ENCODE measurements at places on chromosomes 12 and 14.

DNA sequence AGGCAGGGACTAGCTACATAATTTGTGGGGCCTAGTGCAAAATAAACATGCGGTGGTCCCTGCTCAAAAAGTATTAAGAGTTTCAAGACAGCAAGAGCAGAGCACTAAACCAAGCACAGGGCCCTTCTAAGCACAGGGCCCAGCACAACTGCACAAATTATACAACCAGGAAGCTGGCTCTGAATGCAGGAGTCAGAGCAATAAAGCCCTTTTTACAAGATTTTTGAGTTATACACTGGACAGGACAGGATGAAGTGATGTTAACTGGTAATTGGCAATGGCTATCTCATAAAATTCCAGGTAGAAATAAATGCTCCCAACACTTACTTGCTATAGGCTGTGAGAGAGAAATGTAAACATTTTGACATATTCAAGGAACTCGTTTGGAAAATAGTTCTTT is 86.2 kb upstream of the GPHB5 start:
- no peak for DNase-seq

- DNase-seq, result no peak
Observed at GRCh38 chr14:68341411-68342212, 451.3 kb downstream of the ZFP36L1 start.

DNA sequence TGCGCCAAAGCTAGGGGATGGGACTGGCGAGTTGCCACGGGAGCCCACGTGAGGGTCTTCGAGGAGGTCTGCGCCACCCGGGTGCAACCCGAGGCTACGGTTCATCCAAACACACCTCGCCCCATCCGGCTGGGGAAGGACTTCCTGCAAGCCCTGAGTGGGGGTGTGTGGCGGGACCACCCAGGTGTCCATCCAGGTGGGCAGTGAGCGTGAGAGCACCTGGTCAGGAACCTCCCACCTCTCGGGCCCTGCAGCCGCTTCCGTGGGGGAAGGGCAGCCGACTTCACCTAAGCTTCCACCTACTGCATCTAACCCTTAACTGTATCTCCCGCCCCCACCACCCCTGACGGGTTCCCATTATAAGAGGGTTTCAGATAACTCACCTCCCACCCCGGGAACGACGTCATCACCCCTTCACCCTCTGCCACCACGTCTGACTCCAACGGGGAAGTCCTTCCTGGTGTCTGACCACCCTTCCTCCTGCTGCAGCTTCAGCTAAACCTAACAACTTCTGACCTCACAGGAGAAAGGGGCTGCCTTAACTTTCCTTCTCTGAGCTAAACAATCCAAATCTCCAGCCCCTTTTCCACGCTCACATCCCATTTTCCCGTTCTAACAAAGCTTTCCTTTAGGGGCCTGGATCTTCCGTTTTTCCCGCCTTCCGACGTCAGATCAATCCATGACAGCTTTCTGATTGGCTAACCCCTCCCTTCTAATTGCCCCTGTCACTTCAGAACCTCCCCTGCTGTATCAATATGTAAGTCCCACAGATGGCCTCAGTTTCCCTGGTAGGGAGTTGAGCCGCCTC is 27.4 kb upstream of the SMUG1 start:
- no peak for DNase-seq

- peak; percentile 19 for DNase-seq
Observed at GRCh38 chr14:72024043-72024407, 91.8 kb downstream of the RGS6 start.

DNA sequence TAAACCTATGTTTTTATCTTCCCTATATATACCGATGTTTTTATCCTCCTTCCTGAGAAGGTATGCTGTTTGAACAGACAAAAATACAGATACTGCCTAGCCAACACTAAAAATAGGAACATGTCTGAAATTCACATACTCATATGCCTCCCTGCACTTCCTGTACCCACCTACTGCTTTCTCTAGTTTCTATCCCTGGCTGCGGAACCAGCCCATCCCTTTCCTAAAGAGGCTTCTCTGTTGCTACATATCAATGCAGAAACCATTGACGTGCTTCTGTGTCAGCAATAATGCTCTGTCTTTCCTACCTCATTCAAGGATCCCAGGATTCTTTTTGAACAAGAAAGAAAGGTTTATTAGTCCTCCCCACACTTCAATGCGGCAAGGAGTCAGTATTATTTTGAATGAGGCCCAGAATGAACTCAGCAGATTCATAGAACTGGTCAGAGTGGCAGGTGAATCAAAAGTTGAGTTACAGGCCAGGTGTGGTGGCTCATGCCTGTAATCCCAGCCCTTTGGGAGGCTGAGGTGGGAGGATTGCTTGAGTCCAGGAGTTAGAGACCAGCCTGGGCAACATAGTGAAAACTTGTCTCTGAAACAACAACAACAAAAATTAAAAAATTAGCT is 67.8 kb upstream of the NAP1L1 start:
- no peak for DNase-seq

DNA sequence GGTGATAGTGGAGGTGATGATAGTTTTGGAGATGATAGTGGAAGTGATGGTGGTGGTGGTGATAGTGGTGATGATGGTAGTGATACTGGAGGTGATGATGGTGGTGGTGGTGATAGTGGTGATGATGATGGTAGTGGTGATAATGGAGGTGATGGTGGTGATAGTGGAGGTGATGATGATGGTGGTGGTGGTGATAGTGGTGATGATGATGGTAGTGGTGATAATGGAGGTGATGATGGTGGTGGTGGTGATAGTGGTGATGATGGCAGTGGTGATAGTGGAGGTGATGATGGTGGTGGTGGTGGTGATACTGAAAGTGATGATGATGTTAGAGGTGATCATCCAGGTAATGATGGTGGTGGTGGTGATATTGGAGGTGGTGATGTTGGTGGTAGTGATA is 570.0 kb upstream of the TMEM132C start:
- DNase-seq, result no peak

GRCh38 chr14:101101456-101102056 is 198.0 kb upstream of the RTL1 start:
- no peak for DNase-seq

Data from stimulated activated CD4-positive, alpha-beta T cell treated with anti-CD3 and anti-CD28 coated beads, Interleukin-2, amount 100 ng/mL, for 48 hours (primary cell).